Left kidney (tissue), 8 donors: ENCODE measurements at places on chromosomes 3 and 15. TPM values are rescaled to one million over a fixed set of nuclear protein-coding genes. Genes with fewer than 3 reads are reported as not detected.

DNA sequence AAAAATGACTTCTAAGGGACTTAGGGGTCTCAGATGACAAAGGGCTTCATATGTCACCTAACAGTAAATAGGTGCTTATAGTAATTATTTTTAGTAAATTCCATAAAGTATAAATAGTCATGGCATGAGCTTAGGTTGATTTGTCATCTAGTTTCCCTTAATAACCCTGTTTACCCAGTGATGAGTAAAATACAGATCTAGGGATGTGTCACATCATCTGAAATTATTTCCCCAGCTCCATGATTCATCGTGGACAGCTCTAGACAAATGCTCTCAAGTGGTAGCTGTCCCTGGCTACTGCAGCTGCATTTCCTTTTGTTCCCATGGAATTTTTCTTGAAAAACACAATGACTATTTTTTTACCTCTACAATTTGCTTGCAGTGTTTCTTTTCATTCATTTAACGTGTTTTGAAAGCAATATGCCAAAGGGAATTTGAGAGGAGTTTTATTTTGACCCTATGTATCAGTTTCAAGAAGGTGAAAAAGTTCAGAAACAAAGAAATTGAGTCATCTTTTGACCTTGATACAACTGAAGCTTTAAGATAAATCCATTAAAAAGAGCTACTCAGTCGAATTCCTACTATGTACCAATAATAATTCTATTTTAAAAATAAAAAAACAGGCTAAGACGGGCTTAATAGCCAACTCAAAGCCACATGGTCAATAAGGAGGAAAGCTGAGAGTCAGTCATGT lies 241.6 kb downstream of the KCNMB2 start:
- DNase-seq, result no peak

The CLRN1 gene
- polyA plus RNA-seq, result not detected

DNA sequence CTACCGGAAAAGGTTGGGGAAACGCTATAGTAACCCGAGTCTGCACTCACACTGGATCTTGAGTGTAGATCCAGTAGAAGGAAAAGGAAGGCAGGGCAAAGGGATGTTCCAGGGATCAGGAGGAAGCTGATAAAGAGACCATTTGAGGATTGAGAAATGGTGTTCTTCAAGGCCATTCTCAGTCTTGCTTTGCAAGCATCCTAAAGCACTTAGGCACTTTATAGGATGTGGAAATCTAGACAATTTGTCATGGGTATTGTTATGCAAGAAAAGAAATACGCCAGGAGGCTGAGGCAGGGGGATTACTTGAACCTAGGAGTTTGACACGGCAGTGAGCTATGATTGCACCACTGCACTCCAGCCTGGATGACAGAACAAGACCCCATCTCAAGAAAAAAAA lies 13.2 kb upstream of the SCAMP5 start:
- DNase-seq, result no peak

The SLC2A2 gene
- 19.5 TPM for polyA plus RNA-seq

DNA sequence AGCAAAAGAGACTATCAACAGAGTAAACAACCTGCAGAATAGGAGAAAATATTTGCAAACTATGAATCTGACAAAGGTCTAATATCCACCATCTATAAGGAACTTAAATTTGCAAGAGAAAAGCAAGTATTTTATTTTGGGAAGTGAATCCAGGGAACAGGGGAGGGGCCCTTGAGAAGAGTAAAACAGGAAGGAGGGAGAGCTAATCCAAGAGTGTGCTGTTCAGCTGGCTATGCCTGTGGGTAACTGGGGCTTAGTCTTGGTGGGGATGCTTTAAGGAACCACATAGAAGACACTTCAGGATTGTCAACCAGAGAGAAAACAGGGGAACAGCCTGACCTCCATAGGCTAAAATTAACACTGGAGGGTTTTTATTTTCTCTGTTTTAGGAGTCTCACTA lies 3.9 kb upstream of the HHLA2 start:
- no peak for DNase-seq

- DNase-seq, result no peak
Measured at GRCh38 chr3:15659254-15659975, 57.9 kb downstream of the BTD start.

GRCh38 chr3:148190441-148190990 lies 507.2 kb upstream of the AGTR1 start:
- no peak for DNase-seq

The LDHAL6B gene
- 0.23 TPM for polyA plus RNA-seq
